ENCODE measurements at places on chromosomes 5 and 9.

DNA sequence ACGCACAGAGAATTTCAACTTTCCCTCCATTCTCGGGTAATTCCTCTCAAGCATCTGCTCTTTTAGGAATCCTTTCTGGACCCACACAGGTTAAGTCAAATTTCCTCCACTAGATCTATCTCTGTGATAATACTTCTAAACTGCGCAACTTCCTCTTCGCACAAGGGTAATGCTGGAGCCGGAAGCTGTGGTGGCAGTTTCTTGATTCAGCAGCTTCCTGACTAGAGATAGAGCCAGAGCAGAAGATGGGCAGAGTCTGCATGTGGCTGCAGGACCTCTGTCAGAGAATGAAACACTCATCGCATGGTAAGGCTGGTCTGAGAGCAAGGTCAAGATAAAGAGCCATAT lies 11.1 kb upstream of the CDC42SE2 start:
- DNase-seq: no peak

DNA sequence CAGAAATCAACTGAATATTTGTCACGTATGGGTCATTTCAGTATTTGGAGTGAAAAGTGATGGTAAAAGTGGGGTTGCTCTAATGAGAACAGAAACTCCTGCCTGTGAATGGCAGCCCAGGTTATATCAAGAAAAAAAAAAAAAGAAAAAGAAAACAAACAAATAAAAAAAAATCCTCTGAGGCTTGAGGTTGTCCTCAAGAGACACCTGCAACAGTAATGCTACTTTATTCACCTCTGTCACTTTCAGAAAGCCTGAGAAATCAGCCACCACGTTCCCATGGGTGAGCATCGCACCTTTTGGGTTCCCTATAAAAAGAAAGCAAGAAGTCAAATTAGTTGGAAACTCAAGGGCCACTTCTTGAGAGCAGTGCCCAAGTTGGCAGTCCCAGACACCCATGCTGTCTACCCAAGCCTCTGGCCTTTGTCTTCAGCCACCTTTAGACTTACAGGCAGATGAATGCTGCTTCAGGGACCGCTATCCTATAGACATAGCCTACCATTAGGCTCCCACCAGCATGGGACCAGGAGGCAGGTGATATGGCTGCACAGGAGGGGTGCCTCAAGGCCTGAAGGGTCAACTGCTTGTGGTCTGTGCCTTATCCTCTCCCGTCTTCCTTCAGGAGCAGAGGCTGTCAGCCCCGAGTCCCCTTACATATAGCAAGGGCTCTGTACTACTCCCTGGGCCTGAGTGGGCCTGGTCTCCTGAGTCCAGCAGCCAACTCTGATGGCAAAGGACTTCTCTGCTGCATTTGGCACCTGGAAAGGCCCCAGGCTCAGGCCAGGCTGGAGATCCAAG lies 31.1 kb upstream of the MEIKIN start:
- DNase-seq: no peak

GRCh38 chr9:7366121-7366520 lies 433.5 kb downstream of the DMAC1 start:
- DNase-seq: no peak

DNA sequence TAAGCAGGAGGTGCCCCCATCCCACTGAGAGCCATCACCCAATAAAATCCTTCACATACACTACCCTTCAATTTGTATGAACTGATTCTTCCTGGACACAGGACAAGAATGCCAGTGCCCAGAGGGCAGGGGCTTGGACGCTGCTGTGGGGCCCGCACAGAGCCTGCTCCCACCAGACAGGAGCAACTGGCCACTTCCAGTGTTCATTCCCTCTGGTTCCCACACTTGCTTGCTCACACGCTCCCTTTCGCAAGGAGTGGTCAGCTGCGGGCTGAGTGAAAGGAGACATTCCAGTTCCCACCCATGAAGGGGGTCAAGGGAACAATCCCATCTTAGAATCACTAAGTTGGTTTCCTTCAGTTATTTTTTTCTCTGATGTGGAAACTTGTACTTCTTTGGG lies 314.5 kb upstream of the ACO1 start:
- DNase-seq: no peak

DNA sequence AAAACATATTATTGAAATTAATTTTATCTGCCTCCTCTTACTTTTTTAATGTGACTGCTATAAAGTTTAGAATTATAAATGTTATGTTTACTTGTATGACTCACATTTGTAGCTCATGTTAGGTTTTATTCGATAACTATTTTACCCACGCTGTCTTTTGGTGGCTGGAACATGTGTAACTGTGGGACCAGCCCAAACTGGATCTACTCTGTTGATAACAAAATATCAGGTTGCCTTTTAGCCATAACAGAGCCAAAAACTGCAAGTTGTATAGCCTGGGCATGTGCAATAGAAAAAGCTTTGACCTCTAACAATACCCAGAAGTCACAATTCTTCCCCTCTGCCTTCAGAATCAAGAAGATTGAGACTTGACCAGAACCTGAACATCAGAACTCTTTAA lies 356.5 kb downstream of the PRELID2 start:
- DNase-seq: no peak

DNA sequence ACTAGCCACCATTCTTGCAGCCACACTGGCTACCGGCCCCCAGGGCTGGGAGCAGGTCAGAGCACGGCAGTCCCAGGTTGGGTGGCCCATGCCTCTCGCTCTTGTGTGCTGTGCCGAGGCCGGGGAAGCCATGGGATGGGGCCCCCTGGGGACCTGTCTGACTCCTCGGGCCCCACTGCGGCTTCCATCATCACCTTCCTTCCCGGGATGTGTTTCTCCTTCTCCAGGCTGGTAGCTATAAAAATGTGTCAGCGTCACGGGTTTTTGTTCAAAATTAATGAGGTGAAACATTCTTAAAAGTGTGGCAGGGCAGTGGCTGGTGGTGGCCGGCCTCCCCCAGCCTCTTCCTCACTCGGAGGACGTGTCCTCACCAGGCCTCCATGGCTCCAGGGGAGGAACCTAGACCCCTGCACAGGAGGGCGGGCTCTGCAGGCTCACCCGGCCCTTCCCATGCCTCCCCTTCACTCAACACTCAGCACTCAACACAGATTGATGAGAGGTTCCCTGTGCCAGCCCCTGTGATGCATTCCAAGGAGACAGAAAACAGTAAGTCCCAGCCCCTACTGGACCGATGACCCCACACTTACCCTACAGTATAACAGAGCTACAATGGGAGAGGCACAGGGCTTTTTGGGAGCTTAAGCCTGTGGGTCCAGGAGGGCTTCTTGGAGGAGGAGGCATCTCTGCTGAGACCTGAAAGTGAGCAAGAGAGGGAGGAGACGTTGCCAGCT lies 43.2 kb downstream of the PTGES start:
- DNase-seq: no peak

DNA sequence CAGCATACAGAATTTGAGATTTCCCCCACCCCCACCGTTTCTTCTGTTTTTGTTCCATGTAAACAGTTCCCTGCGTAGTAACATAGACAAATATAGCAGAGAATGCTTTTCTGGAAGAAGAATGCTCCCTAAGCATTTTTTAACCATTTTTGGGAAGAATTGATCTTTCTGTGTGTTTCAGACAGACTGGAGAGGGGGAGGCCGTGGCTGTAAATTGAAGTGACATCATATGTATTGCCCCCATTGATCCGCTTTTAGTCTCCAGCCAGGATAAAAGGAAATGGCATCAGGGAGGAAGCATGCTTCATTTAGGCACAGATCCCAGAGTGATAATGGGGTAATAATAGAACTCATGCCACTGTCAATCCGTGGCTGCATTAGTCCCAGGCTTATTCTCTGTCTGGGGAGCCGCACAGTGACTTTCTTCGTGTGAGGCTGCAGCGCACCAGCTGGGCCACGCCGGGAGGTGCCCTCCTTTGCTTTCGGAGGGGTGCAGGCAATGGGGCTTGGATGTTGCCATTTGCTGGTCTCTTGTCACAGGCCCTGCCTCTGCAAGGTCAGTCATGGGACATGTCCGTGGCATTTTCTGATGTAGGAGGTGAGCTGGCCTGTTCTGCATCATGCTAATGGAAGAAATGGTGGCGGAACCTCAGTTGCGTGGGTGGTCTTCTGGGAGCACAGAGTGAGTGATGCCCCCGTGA lies 261.5 kb downstream of the FANCC start:
- DNase-seq: no peak

GRCh38 chr5:5787373-5787772 lies 364.9 kb downstream of the ICE1 start:
- no peak for DNase-seq

DNA sequence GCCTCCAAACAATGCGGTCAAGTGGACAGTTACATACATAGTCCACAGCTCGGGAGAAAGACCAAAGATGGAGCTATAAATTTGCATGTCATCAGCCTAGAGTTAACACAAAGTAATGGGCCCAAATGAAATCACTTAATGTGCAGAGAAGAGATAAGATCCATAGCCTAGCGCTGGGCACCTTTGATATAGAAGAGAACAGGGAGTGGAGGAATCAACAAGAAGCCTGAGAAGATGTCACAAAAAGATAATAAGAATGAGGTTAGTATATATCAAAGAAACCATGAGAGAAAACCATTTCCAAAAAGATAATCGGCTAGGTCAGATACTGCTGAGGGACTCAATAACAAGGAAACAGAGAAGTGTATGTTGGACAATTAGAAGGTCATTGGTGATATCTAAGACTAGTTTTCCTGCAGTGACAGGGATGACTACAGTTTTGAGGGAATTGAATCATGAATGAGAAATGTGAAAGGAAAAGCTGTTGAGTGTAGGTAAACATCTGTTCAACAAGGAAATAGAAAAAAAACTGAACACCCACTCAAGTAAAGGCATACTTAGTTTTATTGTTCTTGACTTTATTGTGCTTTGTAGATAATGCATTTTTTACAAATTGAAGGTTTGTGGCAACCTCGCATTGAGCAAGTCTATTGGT lies 68.7 kb upstream of the CDH6 start:
- DNase-seq: no peak

- no peak for DNase-seq
Measured at GRCh38 chr5:91170266-91170665, 212.9 kb downstream of the ARRDC3 start.

GRCh38 chr9:91208837-91209236 lies 152.9 kb downstream of the AUH start:
- DNase-seq: no peak

DNA sequence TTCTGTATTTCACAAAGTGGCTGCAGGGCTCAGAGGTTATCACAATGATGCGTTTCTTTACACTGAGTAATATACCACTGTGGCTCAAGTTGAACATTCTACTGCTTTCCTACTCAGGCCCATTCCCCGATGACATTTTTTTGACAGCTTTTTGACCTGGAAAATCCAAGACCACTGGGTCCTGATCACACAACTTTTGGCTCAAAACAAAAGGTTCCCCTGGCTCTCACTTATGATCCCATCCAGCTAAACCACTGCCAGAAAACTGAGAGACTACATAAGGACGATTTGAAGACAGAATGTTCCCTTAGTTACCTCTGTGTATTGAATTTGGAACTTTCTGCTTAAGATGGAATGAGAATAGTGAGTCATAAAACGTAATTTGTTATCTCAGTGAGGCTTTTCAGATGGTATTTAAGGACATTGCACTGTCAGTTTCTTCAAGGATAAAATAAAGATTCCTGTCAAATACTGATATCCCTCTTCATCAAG lies 78.0 kb upstream of the FBXL7 start:
- no peak for DNase-seq

DNA sequence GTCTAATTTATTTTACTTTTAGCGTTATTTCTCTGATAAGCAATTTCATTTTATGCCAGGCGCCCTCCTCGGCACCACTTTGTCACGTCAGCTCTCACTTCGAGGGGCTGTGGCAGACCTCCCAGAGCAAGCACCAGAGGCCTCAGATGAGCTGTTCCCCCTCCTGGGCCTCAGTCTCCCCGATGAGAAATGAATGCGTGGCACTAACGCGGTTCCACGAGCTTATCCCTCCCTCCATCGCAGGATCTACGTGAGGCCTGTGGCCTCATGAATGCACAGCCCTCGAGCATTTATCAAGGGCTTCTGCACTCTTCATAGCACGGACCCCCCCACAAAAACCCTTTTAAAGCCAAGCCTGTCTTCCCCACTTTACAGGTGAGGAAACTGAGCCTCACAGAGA lies 205.2 kb downstream of the CDK5RAP2 start:
- no peak for DNase-seq

DNA sequence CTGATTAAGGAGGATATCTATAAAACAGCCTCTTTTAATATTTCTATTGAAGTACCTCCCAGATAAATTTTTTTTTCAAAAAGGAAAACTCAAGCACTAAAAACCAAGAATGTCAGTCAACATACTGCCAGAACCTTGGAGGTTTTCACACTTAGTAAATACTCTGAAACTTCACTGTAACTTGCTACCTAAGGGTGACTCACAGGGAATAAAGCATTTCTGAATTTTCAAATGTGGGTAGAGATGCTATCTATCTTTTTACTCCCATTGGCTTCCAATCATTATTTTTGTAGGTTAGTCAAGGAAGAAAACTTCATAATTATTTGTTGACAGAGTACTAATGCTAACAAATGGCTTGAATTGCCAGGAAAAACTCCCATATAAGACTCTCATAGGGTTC lies 46.1 kb downstream of the SLC25A46 start:
- no peak for DNase-seq

GRCh38 chr5:74642543-74642863 lies 2.0 kb upstream of the ENC1 start:
- no peak for DNase-seq

DNA sequence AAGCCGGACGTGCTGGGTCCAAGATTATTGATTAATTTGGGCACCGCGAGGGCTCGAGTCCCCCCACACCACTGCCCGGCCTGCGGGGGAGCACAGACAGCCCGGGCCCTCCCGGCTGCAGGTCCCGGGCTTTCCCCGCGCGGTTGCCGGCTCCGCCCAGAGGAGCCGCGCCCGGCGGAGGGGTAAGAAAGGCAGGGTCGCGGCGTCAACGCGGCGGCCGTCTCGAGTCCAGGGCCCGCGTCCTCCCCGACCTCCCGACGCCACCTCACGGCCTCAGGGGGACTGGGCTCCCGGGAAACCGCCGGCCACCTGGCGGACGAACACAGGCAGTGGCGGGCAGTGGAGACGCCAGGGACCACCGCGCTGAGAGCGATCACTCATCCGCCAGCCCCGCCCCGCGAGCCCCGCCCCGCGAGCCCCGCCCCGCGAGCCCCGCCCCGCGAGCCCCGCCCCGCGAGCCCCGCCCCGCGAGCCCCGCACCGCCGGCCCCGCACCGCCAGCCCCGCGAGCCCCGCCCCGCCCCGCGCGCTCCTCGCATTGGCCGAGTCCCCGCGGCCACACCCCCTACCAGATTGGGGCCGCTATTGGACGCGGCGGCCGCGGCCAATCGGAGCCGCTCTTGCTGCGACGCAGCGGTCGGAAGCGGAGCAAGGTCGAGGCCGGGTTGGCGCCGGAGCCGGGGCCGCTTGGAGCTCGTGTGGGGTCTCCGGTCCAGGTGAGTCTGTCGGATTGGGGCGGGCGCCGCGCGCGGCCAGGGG lies at the start of gene MRPL41:
Gene MRPL41 (plus strand): TSS at position 616 of the 758 bp plus-strand sequence. CDS start 203 bp downstream, outside the sequence.
- DNase-seq: peak; percentile 48

GRCh38 chr9:99419070-99419469 lies 197.0 kb downstream of the SEC61B start:
- no peak for DNase-seq
